ENCODE measurements at places on chromosomes 12 and 14.

GRCh38 chr12:110093631-110094311, 30.4 kb upstream of the IFT81 start:
- no peak for DNase-seq

GRCh38 chr12:113202300-113203075, 17.0 kb downstream of the RITA1 start:
- DNase-seq, result no peak

GRCh38 chr12:15648558-15648957, 140.6 kb downstream of the EPS8 start:
- no peak for DNase-seq

DNA sequence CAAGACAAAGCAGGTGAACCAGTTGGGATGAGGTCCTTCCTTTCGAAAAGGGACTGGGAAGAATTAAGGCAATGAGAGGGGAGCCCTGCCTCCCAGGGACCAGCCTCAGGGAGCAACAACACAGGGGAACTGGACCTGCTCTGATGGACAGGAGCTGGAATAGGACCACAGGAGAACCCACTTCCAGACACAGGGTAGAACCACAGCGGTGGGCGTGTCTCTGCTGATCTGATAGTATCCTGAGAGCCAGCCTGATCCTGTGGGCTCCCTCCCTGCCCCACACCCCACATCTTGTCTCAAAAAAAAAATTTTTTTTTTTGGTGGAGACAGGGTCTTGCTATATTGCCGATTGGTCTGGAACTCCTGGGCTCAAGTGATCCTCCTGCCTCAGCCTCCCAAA, 13.6 kb upstream of the PLEK2 start:
- DNase-seq, result no peak

GRCh38 chr14:71563492-71564153, 368.6 kb upstream of the RGS6 start:
- DNase-seq, result no peak
